Upper lobe of left lung (tissue), 6 donors: ENCODE measurements at places on chromosomes 2 and 18.

DNA sequence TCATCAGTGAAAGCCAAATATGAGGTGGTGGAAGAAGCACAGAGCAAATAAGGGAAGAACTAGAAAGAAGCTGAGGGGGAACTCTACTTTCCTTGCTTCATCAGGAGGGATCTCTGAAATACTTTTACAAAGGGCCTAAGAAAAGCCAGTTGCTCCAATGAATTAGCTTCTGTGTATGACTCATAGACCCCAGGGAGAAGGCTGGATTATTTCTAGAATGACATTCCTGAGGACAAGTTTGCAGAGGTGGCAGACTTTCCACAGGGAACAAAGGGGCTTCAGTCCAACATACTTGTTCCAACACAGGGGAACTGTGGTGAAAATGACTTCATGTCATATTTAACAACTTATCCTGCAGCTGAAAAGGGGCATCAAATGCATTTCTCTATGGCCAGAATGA lies 29.0 kb downstream of the DOK1 start:
- no peaks in the 10 kb centered on the region for H3K36me3 ChIP-seq
- no peak overlapping the region for H3K27ac ChIP-seq
- H3K4me1 ChIP-seq: no peaks in the 10 kb centered on the region
- H3K27me3 ChIP-seq: no peaks in the 10 kb centered on the region

DNA sequence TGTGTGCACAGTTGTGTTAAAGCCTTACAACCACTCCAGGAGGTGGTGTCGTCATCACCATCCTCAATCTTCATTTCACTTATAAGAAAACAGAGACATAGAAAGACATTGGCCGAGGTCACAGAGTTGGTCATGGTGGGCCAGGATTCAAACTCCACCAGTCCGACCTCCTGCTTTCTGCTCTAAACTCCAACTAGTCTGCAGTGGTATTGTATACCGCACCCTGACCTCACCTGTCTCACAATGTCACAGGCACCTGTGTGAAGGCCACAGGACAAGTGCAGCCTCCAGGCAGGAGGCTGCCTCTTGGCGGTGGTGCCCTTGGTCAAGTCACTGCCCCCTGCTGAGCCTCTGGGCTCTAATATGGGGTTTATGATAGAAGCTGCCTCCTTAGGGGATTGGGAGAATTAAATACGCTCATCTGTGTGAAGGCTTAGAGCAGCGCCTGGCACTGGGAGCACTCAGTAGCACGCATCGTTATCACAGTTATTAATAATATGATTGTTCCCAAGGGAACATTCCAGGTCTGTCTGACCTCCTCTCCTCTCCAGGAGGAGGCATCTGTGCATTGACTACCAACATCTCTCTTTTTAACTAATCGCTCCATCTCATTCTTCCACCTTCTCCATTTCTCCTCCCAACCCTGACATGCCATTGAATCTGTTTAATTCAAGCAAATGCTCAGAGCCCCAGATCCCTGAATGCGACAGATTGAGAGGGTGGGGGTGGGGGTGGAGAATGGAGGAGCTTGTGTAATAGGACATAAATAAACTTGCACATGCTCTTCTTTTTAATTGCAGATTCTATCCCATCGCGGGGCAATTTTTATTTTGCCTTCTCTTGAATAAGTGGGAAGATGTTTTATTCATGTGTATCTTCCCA lies 112.7 kb downstream of the MCFD2 start:
- H3K27ac ChIP-seq: no peak overlapping the region
- H3K4me1 ChIP-seq: no peaks in the 10 kb centered on the region

DNA sequence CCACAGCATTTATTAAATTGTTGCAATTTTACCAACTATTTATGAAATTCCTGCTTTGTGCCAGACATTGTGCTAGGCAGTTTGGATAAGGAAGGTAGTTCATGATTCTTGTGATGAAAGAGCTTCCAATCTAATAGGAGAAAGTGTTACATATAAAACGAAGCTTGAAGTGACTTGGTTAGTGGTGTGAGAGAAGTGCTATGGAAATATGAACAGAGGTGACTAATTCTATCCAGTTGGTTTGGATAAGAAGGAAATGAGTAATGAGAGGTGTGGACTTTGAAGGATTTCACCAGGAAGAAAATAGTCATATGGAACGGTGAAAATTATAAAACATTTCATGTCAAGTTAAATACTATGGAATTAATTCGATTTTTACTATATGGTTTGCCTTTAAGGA lies 48.6 kb downstream of the EML6 start:
- H3K27me3 ChIP-seq: no peaks in the 10 kb centered on the region
- H3K36me3 ChIP-seq: no peaks in the 10 kb centered on the region
- no peak overlapping the region for H3K27ac ChIP-seq
- no peaks in the 10 kb centered on the region for H3K4me1 ChIP-seq
- H3K4me3 ChIP-seq: no peak overlapping the region

DNA sequence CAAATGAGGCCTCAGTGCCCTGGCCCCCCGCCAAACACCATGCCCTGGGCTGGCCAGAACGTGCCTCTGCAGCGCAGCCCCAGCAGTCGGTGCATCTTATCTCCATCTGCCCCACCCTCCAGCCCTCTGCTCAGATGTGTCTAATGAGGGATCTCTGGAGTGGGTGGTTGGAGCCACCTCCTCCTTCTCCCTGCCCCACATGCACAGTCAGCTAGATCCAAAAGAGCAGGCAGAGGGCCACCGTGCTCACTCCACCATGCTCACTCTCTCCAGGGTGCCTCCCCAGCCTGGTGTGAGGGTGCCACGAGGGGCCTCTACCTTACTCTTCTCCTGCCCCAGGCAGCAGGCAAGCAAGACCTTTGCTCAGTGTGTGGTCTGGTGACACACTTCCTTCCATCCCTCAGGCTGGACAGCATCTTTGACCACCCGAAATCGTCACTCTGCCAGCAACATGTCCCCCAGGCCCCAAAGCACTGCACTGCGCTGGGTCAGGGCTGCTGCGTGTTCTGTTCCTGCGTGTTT lies 266.1 kb upstream of the HDAC4 start:
- H3K27me3 ChIP-seq: no peaks in the 10 kb centered on the region
- no peak overlapping the region for H3K4me3 ChIP-seq
- H3K27ac ChIP-seq: no peak overlapping the region
- H3K4me1 ChIP-seq: peaks cover 7% of the 10 kb centered on the region

GRCh38 chr2:216002101-216002678 lies 11.2 kb downstream of the MREG start:
- H3K4me3 ChIP-seq: no peak overlapping the region
- H3K27me3 ChIP-seq: no peaks in the 10 kb centered on the region
- H3K27ac ChIP-seq: no peak overlapping the region
- no peak for DNase-seq
